Stimulated activated CD8-positive, alpha-beta memory T cell treated with anti-CD3 and anti-CD28 coated beads, Interleukin-4, amount 100 ng/mL, for 1 hour (primary cell): ENCODE measurements at places on chromosomes 7 and 10.

- no peak for DNase-seq
Observed at GRCh38 chr10:20771051-20771450, 126.1 kb downstream of the NEBL start.

- DNase-seq: no peak
Observed at GRCh38 chr10:129932751-129933433, 31.2 kb downstream of the EBF3 start.

- DNase-seq: no peak
Observed at GRCh38 chr7:157271991-157272324, 64.8 kb upstream of the DNAJB6 start.

DNA sequence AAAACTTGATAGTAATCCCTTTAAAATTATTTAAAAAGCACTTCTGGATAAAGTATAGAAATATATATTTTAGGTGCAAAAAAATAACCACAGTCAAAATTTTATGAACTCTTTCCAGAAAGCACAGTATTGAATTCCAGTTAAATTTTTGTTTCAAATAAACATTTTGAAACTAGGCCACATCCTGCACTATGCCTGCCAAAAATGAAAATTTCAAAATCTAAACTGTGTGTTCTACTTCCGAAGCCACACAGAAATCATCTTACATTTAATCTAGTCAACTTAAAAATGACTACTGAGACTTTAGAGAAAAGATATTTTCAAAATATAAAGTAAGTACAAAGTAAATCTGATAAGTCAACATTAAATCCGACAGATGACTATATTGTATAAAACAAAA lies 50.0 kb downstream of the MAGI2 start:
- DNase-seq: no peak

GRCh38 chr10:88080213-88080612 lies 216.8 kb downstream of the PTEN start:
- DNase-seq: no peak
